ENCODE measurements at places on chromosomes 3 and 15. TPM values are rescaled to one million over a fixed set of nuclear protein-coding genes. Genes with fewer than 3 reads are reported as not detected.
A peak's percentile ranks its signal among the peaks of the same experiment; 100 is the strongest.

BMF gene
- total RNA-seq: 4.3 TPM

UROC1 gene
- total RNA-seq: 16.1 TPM

CSPG5 gene
- total RNA-seq: 0.37 TPM

SLC28A2 gene
- total RNA-seq: not detected

DNA sequence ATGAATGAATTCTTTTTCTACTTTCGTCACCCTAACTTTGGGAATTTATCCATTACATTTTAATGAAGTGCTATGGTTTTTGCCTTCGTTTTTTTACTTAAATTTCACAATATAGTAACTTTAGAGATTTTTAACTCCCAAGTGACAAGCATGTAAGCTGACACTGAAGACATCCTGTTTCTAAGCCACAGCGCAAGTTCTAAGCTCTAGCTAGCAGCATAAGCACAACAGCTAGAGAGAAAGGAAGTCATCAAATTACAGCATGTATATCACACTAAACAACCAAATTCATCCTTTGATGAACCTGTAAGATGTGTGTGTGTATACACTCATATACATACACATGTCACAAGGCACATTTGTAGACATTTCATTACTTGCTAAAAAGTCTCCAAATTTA, 119.3 kb downstream of the P3H2 start:
- DNase-seq: no peak

GRCh38 chr3:46935168-46935858, 41.2 kb downstream of the CCDC12 start:
- peak; percentile 87 for DNase-seq

SCG5 gene
- 2.6 TPM for total RNA-seq

DNA sequence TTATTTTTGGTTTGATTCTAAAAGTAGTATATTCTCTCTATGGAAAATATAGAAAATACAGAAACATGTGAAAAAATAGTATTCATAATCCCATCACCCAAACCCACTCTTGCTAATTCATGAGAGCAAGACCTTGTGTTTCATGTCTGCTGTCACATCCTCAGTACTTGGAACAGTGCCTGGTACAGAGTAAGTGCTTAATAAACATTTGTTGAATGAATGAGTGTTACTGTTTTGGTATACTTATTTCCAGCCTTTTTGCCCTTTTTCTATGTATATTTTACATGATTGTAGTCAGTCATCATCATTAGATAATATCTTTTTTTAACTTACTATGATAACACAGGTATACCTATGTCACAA, 59.3 kb downstream of the IL16 start:
- DNase-seq: no peak

- no peak for DNase-seq
These were observed 37.5 kb downstream of the GAP43 start for GRCh38 chr3:115660646-115661337.

Data from right lobe of liver (tissue), 6 donors.